ENCODE measurements at places on chromosomes 12 and 14.

GRCh38 chr12:1885599-1886245 lies 32.7 kb downstream of the CACNA2D4 start:
- DNase-seq = no peak

DNA sequence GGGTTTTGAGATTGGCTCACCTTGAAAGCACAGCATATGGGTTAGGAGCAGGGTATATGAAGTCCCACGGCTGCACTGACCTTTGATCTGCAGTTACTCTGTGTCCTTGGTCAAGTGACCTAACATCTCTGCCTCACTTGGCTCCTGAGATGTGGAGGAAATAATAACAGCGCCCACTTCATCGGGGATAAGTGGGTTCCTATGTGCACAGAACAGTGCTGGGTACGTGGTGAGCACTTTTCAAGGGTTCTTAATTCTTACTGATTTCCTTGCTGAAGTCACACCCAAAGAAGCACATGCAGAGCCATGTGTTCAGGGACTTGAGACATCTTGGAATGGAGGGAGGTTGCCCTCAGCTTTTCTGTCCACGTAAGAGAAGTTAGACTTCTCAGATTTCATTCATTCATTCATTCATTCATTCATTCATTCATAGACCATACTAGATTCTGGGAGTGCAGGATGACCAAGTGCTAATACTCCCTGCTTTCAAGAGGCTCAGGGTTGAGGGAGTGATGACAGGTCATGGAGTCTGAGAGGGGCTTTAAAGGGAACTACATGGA lies 39.4 kb downstream of the ADGRD1 start:
- DNase-seq = no peak

- DNase-seq = no peak
Observed at GRCh38 chr12:24979976-24980730, 31.3 kb upstream of the BCAT1 start.

- DNase-seq = no peak
Observed at GRCh38 chr12:14984766-14985285, 12.0 kb downstream of the PDE6H start.

- DNase-seq = no peak
Observed at GRCh38 chr12:69490920-69491643, 20.9 kb downstream of the FRS2 start.

GRCh38 chr12:7107636-7108002 lies 1.4 kb downstream of the C1RL start:
- no peak for DNase-seq

DNA sequence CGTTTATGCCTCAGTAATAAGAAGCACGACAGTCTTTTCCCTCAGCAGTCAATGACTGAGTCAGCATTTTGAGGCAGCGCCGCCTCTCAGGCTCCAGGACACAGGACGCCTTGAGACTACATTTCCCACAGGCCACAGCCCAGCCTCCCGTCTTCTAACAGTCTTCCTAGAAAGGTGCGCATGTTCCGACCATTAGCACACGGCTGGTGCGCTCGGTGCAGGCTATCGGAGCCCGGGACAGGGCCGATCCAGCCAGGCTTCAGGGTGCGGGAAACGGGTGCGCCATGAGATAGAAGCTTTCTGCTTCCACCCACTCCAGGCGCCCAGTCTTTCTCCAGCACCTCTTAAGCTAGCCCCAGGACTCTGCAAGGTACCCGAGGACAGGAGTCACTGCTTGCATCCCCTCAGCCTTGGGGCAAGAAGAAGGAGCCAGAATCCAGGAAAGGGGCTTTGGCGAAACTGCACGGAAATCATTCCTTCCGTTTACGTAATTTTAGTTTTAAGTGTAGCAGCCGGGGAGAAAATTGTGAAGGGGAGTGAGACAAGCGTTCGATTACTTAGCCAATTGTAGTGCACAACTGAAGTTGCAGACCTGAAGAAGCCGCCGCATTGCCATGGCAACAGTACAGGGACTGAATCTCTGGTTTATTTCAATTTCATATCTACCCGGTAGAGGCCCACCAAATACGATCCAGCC lies 54.0 kb downstream of the ZNF641 start:
- DNase-seq = peak; percentile 39

DNA sequence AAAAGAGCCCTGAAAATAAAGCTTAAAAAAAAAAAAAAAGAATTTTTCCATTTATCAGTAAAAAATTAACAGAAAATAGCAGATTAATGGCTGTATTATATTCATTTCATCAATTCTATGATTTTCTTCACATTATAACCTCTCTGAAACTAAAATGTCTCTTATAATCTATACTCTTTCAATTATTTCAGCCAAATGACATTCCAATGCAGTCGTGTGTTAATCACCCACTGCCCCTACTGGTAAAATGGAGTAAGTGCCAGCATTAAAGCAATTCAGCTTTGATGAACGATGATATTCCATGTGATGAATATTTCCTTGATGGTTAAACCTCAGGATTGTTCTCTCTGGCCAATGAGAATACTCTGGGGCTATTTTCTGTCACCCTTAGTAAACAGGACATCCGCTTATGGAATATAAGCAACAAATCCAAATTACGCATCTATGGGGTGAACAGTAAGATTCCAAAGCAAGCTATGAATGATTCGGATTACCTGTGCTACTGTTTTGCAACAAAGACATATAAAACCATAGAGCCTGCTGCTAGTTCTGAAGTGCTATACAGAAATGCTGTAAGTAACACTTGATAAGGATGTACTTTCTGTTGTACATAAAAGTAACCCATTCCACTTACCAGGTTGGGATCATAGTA lies 20.3 kb upstream of the SYCP3 start:
- no peak for DNase-seq

DNA sequence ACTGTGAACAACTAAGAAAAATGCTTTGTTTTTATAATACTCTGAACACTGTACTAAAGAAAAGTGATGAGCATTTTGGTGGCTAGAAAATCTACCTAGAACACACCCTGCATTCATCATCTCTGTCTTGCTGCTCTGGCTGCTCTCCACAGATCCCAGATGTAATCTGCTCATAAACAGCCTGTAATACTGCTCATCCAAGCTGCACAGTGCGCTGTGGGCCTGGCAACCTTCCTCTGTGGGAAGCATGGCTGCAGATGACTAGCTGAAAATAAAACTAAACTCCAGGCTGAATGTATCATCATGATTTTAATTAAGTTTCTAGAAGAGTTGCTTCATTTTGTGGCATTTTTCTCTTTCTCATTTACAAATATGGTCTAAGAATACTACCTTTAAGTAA lies 200.7 kb downstream of the SLC2A13 start:
- DNase-seq = peak; percentile 23

DNA sequence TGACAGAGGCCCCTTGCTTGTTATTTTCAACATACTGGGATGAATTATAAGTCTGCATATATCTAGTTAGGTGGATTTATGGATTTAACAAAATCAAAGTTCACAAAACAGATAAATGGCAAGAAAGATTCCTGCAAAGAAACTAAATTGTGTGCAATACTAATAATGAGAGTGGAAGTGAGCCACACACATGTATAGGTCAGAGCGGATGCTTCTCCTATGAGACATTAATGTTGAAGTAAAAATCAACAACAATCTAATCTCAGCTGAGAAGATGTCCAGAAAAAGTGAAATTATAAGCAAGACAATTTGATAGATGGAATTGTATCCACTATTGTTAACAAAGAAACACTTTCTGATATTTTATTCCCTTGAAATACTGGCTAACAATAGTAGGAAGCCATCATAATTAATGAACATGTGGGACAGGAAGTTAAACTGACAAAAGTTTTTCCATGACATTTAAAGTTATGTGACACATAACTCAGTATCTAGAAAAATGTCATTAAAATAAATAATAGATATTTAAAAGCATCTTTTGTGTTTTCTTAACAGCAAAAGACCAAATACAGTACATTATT lies 39.7 kb downstream of the RAD51B start:
- no peak for DNase-seq

GRCh38 chr12:3795492-3796133 lies 42.7 kb upstream of the CRACR2A start:
- no peak for DNase-seq

GRCh38 chr12:120951-121350 lies 54.4 kb downstream of the IQSEC3 start:
- no peak for DNase-seq

GRCh38 chr12:91249518-91250272 lies 67.1 kb upstream of the DCN start:
- DNase-seq = no peak

- DNase-seq = no peak
Observed at GRCh38 chr12:26938701-26939062, 412 bp downstream of the FGFR1OP2 start.

DNA sequence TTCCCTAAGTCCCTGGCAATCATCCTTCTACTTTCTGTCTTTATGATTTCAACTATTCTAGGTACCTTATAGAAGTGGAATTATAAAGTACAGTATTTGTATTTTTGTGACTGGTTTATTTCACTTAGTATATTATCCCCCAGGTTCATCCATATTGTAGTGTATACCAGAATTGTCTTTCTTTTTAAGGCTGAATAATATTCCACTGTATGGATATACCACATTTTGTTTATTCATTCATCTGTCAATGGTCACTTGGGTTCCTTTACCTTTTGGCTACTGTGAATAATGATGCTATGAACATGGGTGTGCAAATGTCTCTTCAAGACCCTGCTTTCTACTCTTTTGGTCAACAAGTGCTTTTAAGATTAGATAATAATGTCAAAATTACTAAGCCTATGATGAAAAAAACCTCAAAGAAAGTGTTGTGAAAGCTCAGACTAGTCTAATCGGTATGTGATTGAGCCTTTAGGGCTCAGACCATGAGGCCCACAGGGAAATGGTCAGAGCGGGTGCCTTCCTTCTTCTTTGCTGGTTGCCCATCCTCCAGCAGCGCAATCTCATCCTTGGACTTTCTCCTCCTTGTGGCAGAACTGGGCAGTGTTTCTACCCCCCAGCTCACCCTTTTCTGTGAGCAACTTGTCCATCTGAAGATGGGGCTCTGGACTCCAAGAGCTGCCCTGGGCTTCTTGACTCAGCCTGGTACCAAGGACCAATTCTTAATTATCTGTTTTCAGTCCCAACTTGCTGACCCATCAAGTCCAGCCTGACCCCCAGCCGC lies 105.4 kb downstream of the TTC8 start:
- no peak for DNase-seq

DNA sequence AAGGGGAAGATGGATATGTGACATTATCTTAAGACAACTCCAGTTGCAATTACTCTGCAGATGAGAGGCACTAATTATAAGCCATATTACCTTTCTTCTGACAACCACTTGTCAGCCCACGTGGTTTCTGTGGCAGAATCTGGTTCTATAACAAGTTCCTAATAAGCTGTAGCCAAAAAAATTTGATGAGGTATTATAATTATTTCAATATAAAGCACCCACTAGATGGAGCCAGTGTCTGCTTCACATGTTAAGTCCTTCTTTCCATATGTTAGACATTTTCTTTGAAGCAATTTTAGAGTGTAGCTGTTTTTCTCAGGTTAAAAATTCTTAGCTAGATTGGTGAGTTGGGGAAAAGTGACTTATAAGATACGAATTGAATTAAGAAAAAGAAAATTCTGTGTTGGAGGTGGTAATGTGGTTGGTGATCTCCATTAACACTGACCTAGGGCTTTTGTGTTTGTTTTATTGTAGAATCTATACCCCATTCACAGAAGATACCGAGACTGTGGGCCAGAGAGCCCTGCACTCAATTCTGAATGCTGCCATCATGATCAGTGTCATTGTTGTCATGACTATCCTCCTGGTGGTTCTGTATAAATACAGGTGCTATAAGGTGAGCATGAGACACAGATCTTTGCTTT lies 36.9 kb downstream of the PSEN1 start:
- no peak for DNase-seq

DNA sequence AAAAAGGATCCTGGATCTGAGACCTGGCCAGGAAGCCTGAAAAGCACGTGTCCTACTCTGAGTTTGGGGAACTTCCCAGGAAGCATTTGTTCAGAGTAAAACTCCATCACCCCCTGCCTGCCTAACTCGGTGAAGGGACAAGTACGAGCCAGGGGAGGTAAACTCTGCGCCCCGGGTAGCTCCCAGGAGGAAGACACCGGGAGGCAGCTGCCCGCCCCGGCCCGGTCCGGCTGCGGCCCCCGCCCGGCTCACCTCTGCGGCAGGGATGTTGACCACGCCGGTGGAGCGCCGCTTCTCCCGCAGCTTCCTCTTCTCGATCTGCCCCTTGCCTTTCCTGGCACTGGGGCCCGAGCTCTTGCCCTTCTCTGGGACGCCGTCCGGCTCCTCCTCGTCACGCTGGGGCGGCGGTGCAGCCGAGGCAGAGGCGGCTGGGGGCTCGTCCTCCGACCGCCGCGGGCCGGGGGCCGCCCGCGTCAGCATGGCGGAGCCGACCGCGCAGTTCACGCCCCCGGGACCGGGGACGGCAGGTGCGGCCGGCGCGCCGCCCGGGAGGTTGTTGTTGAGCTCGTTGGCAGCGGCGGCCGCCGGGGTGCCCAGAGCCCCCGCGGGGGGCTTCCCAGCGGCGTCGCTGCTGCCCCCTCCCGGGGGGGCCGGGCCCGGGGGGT lies 1.2 kb downstream of the PAWR start:
- no peak for DNase-seq

DNA sequence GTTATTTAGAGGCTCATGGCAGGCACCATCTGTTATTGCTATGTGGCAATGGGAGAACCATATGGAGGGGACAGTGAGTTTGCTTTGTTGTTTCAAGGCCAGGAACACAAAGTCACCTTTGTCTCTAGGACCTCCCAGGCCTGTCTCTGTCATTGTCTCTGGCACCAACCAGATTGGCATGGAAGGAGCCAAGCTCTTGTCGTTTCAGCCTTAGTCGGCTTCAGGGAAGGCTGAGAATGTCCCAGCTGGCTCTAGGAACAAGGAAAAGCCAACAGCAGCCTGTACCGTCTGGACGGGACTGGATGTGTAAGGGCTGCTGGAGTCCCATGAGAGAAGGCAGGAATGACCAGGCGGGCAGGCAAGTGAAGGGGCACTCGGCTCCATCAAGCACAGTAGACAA lies 29.2 kb downstream of the RPH3A start:
- no peak for DNase-seq

GRCh38 chr14:30214461-30215090 lies 286.9 kb upstream of the PRKD1 start:
- peak; percentile 53 for DNase-seq

DNA sequence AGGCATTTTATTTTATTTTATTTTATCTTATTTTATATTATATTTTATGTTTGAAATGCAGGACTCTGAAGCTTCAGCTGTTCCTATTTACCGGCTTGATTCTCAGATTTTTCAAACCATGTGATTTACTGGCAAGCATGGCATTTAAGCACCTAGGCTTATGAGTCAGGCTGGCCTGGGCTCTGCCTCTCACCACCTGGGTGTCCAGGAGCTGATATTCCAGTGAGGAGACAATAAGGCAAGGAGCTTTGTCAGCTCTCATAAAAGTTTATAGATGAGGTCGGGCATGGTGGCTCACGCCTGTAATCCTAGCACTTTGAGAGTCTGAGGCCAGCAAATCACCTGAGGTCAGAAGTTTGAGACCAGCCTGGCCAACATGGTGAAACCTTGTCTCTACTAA lies 2.1 kb downstream of the DAO start:
- no peak for DNase-seq

DNA sequence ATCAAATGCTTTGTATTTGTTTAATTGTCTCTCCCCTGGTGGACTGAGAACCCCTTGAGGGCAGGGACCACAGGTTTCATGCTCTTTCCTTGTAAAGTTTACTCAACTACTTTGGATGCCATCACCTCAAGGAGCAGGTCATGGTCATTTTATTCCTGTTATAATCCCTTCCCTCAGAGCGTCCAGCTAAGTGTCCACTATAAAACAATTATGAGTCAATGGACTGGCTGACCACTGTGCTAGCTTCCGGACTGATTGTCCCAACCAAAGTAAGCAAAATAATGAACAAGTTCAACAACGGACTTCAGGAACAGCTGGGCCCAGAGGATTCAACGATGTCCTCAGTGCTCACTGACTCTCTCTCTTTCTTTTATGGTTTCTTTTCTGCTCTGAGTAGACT lies 18.2 kb downstream of the AK7 start:
- DNase-seq = no peak

Measured in skeletal muscle cell (primary cell).